ENCODE measurements at places on chromosomes 3 and 15.

DNA sequence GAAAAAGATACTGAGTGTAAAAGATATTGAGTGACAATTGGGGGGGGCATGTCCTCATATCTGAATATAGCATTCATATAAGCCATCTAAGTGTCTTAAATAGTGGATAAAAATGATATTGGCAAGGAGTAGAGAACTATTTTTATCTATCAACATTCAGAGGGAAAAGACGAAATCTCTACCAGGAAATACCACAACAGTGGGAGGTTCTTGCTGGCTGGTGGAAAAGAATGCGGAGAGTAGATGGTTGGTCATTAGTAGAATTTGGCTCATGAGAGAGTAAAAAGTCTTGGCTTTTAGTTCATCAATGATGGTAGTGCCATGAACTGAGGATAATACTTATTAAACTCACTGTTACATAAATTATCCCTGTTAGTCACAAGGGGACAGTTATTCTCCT lies 4.8 kb upstream of the TCF12 start:
- DNase-seq: no peak

DNA sequence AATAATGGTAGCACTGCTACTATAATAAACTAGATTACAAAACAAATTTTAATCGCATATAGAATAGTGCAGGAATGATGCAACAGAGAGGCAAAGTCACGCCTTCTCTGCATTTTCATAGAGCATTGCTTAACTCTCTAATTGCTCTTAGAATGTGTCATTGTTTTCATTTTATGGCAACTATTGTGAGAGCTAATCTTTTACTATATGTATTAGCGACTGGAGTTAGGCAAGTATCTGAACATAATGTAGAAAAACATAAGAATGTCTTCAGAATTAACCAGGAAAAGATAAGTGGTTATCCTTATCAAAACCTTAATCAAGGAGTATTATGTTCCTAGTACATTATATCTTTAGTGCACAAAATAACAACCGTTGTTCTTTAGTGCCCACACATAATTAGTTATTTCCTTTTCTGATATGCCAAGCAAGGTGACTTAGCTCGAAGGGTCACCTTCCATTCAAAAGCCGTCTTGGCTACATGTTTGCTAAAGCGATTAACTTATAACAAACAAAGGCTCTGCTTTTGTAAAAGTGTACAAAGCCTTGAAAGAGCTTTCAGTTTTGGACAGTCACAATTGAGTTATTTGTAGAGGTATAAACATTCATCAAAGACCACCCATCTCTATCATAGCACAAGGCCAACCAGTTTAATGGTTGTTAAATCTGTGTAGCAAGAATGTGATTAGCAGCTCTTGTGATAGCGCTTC lies 1328.9 kb downstream of the ROBO2 start:
- no peak for DNase-seq

GRCh38 chr15:68199340-68199739 lies 5.8 kb downstream of the CALML4 start:
- DNase-seq: no peak

- DNase-seq: no peak
These were observed 613 bp downstream of the SEC13 start for GRCh38 chr3:10320320-10320677.

Data from neural crest cell (in vitro differentiated cells).